ENCODE measurements at places on chromosomes 4 and X.

- peak; percentile 13 for DNase-seq
Observed at GRCh38 chrX:28586286-28586685, 960 bp upstream of the IL1RAPL1 start.

- no peak for DNase-seq
Observed at GRCh38 chrX:144946666-144947065, 300.6 kb upstream of the SPANXN1 start.

- DNase-seq: no peak
Observed at GRCh38 chr4:8274765-8275547, 5.4 kb downstream of the HTRA3 start.

GRCh38 chr4:27024805-27025204 lies 164.2 kb downstream of the STIM2 start:
- DNase-seq: no peak

- no peak for DNase-seq
Observed at GRCh38 chr4:83281307-83281706, 3.3 kb downstream of the COQ2 start.

DNA sequence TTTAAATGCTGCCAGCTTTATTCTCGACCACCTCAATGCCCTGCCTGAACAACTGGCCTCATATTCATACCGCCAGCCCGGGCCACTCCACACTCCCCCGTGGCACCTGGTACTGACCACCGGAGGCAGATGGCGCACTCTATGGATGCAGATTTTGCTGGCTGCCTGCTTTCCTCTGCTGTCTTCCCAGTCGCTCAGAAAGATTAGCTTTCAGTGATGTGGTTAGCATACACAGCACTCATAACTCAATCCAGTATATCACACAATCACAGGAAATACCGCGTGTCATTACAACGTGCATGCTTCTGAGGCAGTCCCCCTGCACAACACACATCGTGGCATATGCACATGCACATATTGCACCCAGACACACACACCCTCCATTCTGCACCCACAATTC lies 147.2 kb upstream of the BCOR start:
- peak; percentile 49 for DNase-seq

DNA sequence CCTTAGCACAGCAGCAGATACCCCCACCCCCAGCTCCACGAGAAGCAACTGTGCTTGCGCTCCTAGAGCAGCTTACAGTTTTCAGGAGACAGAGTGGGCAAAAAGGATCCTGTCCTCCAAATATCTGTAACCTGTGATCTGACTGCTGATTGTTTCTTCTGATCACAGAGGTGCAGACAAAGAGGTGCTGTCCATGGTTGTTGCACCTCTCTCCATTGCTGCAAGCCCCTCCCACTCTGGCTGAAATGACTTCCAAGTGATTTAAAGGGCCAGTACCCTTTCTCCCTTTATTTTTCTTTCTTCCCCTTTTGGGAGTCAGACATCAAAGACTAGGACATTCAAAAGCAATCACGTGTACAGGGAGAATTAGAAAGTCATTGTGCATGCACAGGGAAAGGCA lies 205.3 kb upstream of the GEMIN8 start:
- DNase-seq: no peak

- DNase-seq: no peak
Observed at GRCh38 chrX:104187931-104188330, 21.7 kb downstream of the FAM199X start.

DNA sequence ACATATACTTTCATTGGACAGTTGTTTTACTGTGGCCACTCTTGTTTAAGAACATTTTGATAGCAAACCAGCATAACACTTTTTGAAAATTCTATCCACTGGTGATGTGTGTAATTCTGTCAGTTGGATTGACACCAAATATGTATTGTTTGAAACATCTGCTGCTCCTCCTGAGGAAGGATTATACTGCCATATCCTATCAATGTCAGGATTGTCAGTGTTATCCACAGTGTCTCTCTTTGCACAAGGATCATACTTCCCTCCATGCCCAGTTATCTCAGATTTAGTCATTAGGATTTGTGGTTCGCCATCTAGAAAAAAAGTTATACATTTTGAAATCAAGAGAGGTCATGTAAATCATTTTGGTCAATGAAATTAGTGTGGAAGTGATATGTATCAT lies 1859.6 kb downstream of the C4orf33 start:
- DNase-seq: no peak

- DNase-seq: no peak
Observed at GRCh38 chr4:159272273-159273140, 169.6 kb downstream of the RAPGEF2 start.

Measured in cerebellum (tissue), 4 donors.